ENCODE measurements at places on chromosomes 6 and 20.

- DNase-seq = no peak
Observed at GRCh38 chr6:111263837-111264236, 176.5 kb downstream of the SLC16A10 start.

- peak; percentile 88 for DNase-seq
Observed at GRCh38 chr6:33126101-33126714, 50.4 kb downstream of the HLA-DPB1 start.

DNA sequence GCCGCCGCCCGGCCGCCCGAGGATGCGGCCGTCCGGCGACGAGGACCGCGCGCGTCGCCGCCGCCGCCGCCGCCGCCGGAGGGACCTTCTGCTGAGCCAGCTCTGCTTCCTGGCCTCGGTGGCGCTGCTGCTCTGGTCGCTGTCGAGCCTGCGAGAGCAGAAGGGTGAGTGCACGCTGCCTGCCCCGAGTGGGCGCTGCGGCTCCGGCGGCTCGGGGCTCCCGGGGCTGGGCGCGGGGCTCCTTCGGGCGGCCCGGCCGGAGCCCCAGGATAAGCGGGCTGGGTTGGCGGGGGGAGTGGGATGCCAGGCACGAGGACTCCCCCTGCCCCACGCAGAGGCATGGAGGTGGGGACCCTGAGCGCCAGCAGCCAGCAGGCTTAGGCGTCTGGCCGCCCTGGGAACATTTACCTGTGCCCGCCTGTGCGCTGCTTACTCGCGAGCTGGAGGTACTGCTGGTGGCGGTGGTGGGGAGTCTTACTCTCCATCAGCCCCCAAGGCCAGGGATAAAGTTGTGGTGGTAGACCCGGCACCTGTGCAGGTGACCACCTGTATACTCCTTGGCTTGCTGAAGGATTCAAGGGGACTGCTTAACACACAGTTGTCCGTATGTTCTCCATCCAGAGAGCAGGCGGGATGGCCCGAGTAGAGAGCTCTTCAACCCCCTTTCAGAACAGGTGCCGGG is 520 bp downstream of the SLC24A3 start:
- DNase-seq = no peak

- no peak for DNase-seq
Observed at GRCh38 chr20:25459916-25460535, 52.6 kb downstream of the GINS1 start.

GRCh38 chr6:53910834-53911233 is 116.0 kb downstream of the LRRC1 start:
- DNase-seq = no peak

DNA sequence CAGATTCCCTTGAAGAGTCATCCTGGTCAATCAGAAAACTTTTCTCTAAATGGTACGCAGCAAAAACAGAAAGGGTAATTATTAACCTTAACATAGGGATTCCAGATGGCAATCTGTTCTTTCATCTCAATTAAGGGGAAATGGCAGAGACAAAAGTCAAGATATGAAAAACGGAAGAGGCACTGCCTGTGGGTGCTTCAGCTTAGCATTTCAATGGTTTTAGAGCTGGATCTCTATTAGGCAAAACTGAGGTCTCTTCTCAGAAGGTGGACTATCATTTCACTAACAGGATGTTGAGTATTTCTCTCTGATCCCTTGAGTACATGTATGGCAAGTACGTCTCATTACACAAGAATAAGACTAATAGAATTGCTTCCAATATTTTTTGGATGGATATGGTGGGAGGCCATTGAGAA is 296.9 kb downstream of the HIVEP2 start:
- no peak for DNase-seq
